ENCODE measurements at places on chromosomes 4 and X.

- DNase-seq, result no peak
Observed at GRCh38 chrX:3268829-3269228, 77.6 kb downstream of the MXRA5 start.

DNA sequence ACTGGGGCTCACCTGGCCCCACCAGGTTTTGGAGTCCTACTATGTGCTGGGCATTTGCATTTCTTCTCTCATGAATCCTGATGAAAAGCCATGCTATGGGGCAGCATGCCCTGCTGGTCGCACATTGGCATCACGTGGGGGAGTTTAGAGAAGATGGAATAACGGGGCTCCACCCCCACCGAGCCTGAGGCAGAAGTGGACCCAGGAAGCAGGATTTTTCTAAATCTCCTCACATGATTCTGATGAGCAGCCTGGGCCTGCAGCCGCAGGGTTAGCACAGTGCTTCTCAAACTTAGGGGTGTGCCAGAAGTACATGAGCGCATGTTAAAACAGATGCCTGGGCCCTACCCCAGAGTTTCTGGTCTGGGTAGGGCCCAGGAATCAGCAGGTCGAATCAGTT is 4.6 kb upstream of the SORCS2 start:
- DNase-seq, result no peak

GRCh38 chrX:110915111-110915510 is 119.5 kb upstream of the CHRDL1 start:
- no peak for DNase-seq

- no peak for DNase-seq
Observed at GRCh38 chrX:101290957-101291603, at the start of gene TAF7L. TAF7L (minus strand) TSS chrX:101291334; CDS start chrX:101287543, 3,791 bp downstream.

GRCh38 chr4:101774807-101775206 is 15.7 kb upstream of the BANK1 start:
- no peak for DNase-seq

DNA sequence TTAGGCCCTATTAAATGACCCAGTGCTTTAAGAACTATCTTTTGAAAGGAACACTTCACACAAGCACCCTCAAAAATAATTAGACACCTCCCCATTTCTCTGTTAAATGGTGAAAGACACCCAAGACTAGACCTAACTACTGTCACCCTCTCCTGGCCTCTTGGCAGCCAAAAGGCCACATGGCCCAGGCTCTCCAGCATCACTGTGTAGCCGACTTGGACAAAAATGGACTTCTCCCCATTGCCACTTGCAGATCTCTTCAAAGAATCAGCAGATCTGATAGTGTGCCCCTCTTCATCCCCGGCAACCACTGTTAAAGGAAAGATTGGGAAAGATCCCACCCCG is 2.0 kb downstream of the MID1IP1 start:
- DNase-seq, result no peak

DNA sequence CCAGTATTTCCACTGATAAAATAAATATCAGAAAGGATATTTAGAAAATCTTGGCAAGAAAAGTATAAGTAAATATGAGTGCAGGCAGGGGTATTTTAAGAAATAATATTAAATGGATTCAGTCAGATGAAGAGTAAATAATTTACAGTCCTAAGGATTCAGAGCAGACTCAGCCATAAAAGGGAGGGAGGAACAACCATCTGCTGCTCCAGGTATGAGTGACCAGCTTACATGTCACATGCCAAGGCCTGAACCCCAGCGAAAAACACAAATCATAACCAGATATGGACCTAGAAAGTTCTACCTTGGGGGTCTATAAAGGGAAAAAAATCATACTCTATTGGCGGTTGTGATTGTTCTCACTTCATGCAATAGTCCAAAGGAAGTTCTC is 166.8 kb downstream of the COL4A6 start:
- DNase-seq, result no peak

GRCh38 chr4:146243141-146243882 is 29.0 kb downstream of the REELD1 start:
- peak; percentile 3 for DNase-seq
